Motor neuron (in vitro differentiated cells): ENCODE measurements at places on chromosomes 12 and 14.
A peak's percentile ranks its signal among the peaks of the same experiment; 100 is the strongest.

- ATAC-seq = no peak
These were observed 91.8 kb downstream of the ITPK1 start for GRCh38 chr14:93023802-93024434.

GRCh38 chr14:94126800-94127199, 2.6 kb downstream of the IFI27L2 start:
- no peak for ATAC-seq

DNA sequence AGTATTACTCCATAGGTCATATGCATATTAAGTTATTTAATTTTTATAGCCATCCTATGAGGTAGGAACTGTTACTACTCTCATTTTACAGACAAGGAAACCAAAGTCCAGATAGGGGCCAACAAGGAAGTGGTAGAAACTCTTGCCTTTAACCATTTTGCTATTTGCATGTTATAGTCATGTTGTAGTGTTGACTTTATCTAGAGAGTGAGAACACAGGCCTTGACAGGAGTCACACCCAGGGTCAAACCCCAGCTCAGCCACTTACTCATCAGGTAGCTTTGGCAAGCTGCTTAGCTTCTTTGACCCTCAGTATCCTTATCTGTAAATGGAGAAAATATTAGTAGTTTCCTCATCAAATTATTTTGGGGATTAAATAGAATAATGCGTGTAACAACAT, 156.2 kb downstream of the CAND1 start:
- no peak for ATAC-seq

GRCh38 chr12:4006743-4007142, 133.5 kb upstream of the PARP11 start:
- ATAC-seq = no peak

DNA sequence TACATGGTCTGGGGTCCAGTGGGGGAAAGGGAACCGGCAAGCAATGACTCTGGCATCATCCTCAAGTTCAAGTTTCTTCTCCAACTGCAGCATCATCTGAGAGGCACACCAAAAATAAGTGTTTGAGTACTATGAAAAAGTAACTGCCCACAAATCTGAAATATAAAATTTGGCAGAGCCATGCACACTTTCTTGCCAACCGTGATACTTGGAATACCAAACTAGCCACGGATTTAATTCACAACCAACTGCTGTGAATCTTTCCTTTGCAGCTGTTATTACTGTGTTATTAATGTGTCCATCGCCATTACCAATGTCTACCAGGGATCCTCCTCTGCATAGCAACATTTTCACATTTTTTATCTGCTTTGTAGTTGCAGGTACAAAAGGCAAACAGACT, 74.6 kb downstream of the GXYLT1 start:
- ATAC-seq = no peak

- ATAC-seq = no peak
These were observed 343.4 kb downstream of the GXYLT1 start for GRCh38 chr12:41801261-41801660.

DNA sequence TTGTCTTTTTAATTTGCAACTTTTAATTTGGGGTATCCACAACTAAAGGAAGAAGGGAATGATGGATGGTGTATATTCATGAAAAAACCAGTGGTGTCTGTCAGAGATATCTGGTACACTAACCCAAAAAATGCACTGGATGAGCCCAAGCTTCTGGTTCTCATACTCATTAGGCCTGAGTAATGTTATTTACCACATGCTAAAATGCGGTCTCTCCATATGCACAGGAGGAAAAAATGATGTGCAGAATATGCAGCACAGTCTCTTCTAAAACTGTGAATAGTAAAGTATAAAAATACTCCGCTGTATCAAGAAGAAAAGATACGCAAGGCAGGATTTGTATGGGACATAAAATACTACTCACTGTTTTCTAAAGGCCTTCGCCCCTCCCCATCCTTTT, 275.6 kb upstream of the NAV3 start:
- ATAC-seq = peak; percentile 49

DNA sequence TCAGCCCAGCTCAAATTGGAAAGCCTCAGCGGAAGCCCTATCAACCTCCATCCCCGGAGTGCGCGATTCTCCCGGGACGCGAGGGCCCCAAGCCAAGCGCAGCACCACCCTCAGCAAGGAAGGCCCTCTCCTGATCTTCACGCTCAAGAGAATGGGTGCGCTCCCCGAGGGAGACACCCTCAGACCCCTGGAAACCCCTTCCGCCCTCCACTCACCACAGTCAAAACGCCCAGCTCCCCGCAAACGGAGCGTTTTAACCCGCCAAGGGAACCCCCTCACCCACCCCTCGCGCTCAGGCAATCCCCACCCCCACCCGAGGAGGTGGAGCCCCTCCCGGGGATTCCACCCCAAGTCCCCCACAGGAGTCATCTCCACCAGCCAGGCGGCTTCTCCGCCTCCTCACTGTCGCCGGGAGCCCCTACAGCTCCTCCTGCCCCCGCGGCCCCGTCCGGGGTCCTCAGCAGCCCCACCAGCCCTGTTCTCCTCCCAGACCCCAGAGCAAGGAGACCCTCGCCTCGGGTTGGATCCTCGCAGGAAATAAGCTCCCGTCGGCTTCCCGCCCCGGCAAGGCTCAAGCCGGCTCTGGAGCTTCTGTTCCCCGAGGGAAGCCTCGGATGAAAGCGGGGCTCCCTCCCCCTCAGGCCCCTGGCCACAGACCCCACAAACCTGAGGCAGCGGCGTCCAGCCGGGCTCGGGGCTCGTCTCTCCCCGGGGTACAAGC, 507 bp downstream of the BAZ2A start:
- peak; percentile 24 for ATAC-seq

- no peak for ATAC-seq
These were observed 8.1 kb downstream of the SYNE3 start for GRCh38 chr14:95508377-95508776.

DNA sequence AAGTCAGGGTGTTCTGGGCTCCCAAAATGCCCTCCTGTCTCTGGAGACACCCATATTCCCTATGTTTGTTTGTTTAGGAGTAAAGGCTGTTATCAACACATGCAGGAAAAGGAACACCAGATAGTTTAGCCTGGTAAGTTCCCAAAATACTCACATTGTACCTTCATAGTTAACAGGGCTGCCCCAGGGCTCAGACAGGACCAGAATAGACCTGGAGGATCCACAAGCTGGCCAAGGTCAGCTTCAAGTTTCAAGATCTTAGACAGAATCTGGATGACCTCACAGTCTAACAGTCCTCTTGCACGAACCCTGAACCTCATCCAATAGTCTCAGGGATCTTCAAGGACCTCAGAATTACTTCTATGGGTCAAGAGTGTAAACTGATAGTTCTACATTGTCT, 18.1 kb upstream of the HSP90B1 start:
- ATAC-seq = no peak

GRCh38 chr14:29681316-29681715, 246.3 kb downstream of the PRKD1 start:
- peak; percentile 48 for ATAC-seq

- ATAC-seq = peak; percentile 72
These were observed 269.3 kb downstream of the DAD1 start for GRCh38 chr14:22319526-22320361.

DNA sequence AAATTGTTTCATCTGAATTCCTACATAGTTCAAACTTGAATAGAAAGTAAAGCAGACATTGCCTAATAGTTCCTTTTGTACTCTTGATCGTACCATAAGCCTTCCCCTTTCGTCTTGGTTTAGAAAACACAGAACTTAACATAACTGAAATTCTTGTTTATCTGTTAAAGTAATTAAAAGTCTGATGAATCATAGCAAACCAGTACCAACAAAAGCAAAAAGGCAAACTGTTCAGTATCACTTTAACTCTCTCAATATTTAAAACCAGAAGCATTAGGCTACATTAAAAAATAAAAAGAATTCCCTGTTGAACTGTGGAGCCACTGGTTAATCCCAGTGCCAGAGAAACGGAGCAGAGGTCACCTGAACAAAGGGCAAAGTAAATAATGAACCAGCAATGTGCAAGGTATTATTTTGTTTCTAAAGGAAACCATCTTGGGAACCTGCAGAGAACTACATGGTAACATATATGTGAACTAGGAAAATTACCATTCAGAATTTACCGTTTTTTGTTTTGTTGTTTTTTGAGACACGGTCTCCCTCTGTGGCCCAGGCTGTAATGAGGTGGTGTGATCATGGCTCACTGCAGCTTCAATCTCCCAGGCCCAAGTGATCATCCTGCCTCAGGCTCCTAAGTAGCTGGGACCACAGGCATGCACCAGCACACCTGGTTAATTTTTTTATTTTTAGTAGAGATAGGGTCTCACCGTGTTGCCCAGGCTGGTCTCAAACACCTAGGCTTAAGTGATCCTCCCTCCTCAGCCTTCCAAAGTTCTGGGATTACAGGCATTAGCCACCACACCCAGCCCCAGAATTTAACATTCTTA, 17.1 kb upstream of the HIGD1C start:
- peak; percentile 7 for ATAC-seq

GRCh38 chr12:124259154-124260066, 35.5 kb upstream of the RFLNA start:
- no peak for ATAC-seq

GRCh38 chr12:15274561-15274967, 47.7 kb upstream of the PTPRO start:
- no peak for ATAC-seq

- no peak for ATAC-seq
These were observed 111.2 kb downstream of the LRRIQ1 start for GRCh38 chr12:85147331-85147730.

DNA sequence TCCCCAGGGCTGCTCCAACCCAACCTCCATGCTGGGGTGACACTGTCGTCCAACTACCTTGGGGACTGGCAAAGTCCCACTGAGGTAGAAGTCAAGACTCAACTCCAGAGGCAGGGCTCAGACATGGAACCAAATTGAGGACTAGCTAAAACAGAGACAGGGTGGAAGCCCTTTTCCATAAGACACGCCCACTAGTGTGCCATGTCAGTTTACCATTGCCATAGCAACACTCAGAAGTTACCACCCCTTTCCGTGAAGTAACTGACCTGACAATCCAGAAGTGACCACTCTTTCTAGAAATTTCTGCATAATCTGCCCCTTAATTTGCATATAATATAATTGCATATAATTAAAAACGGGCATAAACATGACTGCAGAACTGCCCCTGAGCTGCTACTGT, 409.6 kb downstream of the MED13L start:
- ATAC-seq = no peak

- no peak for ATAC-seq
These were observed 128.2 kb downstream of the RGS6 start for GRCh38 chr14:72060460-72060859.

- ATAC-seq = no peak
These were observed 202.3 kb downstream of the GXYLT1 start for GRCh38 chr12:41942354-41942753.

DNA sequence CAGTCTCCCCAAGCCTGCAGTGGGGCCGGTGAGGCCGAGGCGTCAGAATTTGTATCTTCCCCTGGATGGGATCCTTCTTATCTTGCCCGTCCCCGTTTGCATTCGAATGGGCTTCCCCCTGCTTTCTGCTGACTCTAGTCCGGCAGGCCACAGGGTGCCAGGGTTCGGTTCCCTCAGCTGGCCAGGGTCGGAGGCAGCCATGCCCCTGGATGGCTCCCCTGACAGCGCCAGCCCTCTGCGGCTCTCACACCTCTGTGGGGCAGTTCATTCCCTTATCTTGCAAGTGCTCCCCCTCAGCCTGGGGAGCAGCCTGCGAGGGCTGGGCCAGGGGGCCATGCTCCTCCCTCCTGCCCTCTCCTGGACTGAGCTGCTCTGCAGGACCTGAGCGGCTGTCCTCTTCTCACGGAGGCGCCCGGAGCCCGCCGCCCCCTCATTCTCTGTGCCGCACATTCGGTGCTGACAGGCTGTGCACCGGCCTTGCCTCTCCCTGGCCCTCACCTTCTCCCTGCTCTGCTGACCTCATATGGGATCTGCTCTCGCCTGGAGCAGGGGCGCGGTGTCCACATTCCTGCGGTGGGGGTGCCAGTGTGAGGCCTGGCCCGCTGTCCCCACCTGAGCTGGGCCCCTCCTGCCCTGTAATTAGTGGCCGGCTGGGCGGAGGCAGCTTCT, 32.8 kb downstream of the KIF26A start:
- no peak for ATAC-seq

GRCh38 chr14:93076755-93077154, 39.0 kb downstream of the ITPK1 start:
- no peak for ATAC-seq

DNA sequence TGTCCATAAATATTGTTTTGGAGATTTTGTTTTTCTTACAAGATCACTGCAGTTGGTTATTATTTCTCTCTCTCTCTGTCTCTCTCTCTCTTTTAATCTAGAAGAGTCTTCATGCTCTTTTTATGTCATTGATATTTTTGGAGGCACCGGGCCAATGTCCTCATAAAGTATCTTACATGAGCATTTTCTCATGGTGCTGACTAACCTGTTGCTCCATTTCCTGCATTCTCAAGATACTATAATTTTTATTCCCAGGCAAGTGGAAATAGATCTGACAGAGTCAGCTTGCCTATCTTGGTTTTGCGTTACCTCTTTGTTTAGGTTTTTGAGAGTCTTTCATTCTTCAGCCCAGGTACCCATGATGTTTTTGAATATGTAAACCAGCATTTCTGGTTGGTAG, 938.8 kb upstream of the FBXO33 start:
- ATAC-seq = no peak

DNA sequence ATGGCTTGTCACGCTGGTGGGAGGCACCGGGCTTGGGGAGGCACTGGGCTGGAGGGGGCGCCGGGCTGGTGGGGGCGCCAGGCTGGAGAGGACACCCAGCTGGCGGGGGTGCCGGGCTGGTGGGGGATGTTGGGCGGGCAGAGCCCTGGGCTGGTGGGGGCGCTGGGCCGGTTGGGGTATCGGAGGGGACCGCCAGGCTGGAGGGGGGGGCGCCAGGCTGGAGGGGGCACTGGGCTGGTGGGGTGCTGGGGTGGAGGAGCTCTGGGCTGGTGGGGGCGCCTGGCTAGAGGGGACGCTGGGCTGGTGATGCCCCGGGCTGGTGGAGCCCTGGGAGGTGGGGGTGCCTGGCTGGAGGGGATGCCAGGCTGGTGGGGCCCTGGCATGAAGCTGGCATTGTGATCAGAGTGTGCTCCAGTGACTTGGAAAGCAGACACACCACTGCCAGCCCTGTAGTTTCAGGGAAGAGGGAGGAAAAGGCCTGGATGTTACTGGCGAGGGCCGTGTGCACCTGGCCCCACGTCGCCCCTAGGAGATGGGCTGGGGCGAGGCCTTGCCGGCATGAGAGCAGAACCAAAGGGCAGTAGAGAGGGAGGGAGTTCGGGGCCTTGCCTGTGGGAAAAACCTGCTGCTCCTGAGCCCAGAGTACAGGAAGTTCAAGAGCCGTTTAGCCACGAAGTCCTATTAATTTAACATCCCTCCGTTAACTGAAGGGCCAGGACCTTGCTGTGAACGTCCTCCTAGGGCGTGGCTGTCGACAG, 13.1 kb downstream of the TEDC1 start:
- no peak for ATAC-seq
